ENCODE measurements at places on chromosomes 3 and 15. TPM values are rescaled to one million over a fixed set of nuclear protein-coding genes. Genes with fewer than 3 reads are reported as not detected.

- no peak overlapping the region for H3K27ac ChIP-seq
- no peaks in the 10 kb centered on the region for H3K36me3 ChIP-seq
- H3K4me1 ChIP-seq: no peaks in the 10 kb centered on the region
- no peak for DNase-seq
Measured at GRCh38 chr3:4852780-4853748, 126.2 kb upstream of the BHLHE40 start.

Gene KCNH8
- total RNA-seq: 0.15 TPM

DNA sequence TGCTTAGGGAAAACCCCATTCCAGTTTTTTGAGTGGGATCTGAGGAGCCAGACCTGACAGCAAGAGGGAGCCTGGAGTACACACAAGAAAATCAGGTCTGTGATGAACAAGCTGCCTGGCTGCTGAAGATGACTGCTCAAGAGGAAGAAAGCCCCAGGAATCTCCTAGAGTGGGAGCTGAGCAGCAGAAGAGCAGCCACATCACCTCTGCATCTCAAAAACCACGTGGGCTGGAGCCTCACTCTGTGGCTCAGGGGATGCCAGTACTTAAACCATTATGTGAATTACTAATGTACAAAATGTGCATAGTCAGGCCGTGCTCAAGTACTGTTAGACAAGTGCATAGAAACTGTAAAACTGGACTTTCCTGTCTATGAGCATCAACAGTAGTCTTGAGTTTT lies 52.4 kb downstream of the SLC9A9 start:
- H3K27me3 ChIP-seq: no peaks in the 10 kb centered on the region
- no peak for DNase-seq
- no peaks in the 10 kb centered on the region for H3K4me1 ChIP-seq
- H3K36me3 ChIP-seq: no peaks in the 10 kb centered on the region

DNA sequence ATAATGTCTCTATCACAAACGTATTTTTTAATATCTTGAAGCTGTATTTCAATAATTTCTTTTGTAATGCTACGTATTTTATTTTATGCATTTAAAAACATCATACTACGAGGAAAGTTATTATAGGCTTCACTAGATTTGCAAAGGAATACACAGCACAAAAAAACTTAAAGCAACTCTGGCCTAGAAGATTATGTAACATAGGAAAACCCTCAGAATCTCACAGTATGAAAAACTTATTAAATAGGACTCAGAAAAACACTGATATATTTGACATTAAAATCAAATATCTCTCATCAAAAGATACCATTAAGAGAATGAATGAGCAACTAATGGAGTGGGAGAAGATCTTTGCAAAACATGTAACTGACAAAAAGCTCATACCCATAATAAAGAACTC lies 63.7 kb downstream of the DMXL2 start:
- no peak for DNase-seq
- no peaks in the 10 kb centered on the region for H3K27me3 ChIP-seq
- no peaks in the 10 kb centered on the region for H3K4me1 ChIP-seq
- no peaks in the 10 kb centered on the region for H3K36me3 ChIP-seq
- H3K4me3 ChIP-seq: no peak overlapping the region

GRCh38 chr3:12150112-12150511 lies 8.6 kb downstream of the TIMP4 start:
- peaks cover 2% of the 10 kb centered on the region for H3K36me3 ChIP-seq
- H3K27me3 ChIP-seq: no peaks in the 10 kb centered on the region
- no peak overlapping the region for H3K27ac ChIP-seq
- no peaks in the 10 kb centered on the region for H3K4me1 ChIP-seq
- H3K4me3 ChIP-seq: no peak overlapping the region

DNA sequence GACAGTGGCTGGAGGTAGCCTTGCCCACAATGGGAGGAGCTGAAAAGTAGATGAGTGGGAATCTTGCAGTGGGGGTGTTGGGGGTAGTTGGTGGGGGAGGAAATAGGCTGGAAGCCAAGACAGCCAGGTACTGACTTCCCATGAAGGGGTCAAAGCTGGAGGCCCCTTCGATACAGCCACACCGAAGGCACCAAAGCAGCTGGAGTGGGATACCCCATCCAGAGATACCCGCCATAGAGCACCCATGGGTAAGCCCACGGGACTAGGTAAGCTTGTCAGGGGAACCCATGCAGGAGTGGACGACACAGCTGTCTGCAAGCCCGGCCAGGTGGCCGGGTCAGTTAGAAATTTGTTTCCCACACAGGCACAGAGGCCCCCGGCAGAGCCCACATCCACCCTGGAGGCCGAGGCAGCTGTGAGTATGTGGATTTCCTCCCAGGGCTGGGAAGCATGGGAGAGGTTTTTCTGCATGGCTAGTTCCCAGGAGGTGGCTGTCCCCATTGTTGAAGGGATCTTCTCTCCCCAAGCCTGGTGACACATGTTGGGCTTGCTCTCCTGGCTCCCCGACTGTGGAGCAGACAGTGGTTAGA lies 28.6 kb downstream of the PRR23E start:
- H3K27ac ChIP-seq: no peak overlapping the region
- H3K36me3 ChIP-seq: no peaks in the 10 kb centered on the region
- no peaks in the 10 kb centered on the region for H3K4me1 ChIP-seq
- DNase-seq: no peak
- H3K4me3 ChIP-seq: no peak overlapping the region
- peaks cover 2% of the 10 kb centered on the region for H3K27me3 ChIP-seq

DNA sequence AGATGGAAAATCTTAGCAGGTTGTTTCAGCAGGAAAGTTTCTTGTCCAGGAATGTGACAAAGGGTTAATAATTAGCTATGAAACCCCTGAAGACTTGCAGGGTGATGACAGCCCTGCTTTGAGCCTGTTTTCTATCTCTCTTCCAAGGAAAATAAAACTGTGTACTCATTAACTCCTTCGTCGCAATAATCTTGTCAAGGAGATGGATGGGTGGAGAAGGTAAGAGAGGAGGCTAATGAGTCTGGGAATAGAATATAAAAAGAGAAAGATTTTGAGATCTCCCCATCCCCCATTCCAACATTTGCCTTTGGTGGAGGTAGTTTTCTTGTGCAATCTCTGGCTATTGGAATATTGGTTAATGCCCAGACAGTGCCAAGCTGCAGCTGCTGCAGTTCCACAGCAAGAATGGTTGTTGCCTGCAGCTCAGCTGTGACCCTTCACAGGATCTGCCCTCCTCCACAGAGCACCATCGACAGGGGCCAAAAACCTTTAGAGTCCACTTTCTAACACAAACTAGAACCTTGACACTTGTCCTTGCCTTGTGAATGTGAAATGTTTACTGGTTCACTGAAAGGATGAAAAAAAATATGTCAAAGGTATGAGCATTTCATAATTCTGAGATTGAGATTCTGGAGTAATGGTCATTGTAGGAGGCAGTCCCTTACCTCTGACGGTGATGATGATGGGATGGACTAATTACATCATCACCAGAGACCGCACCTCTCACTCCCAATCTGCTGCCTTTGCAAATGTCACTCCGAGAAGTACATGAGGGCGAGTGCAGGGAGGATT lies 4.2 kb upstream of the LRIG1 start:
- no peak for DNase-seq
- H3K27ac ChIP-seq: no peak overlapping the region

Gene IL16
- 9.1 TPM for total RNA-seq

GRCh38 chr3:62277986-62278385 lies 95.4 kb downstream of the FEZF2 start:
- peaks cover 2% of the 10 kb centered on the region for H3K36me3 ChIP-seq
- no peak overlapping the region for H3K27ac ChIP-seq
- no peaks in the 10 kb centered on the region for H3K4me1 ChIP-seq
- no peaks in the 10 kb centered on the region for H3K27me3 ChIP-seq
- no peak for DNase-seq

All from aorta (tissue), 5 donors.